Muscle of leg (tissue), 16 donors: ENCODE measurements at places on chromosomes 1 and 21. TPM values are rescaled to one million over a fixed set of nuclear protein-coding genes. Genes with fewer than 3 reads are reported as not detected.

FCRLB gene
- 0.40 TPM for total RNA-seq

HSD3B2 gene
- total RNA-seq = not detected

KRTAP11-1 gene
- total RNA-seq = not detected

PGBD2 gene
- total RNA-seq = 5.4 TPM

AADACL3 gene
- not detected for total RNA-seq

NBPF15 gene
- 29.9 TPM for total RNA-seq

SELENBP1 gene
- total RNA-seq = 31.2 TPM

PGBD5 gene
- total RNA-seq = 10.3 TPM

CHIT1 gene
- 0.09 TPM for total RNA-seq
